Cortex of kidney (tissue), 1 donor: ENCODE measurements at places on chromosomes 5 and 9.

DNA sequence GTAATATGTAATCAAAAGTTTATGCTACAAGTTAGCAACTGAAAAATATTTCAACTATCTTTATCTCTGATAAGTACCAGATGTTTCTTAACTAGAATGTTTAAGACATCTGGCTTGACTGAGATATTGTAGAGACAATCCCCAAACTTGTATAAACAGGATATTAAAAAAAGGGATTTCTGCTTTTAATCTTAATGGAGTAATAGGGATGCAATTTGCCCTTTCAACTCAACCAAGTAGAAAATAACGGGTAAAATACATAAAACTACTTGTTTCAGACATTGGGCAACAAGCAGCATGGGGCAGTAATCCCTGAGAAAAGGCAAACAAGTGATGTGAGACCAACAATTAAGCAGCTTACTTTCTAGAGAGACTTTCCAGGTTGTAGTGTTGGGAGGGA is 9.4 kb upstream of the ADAMTS12 start:
- no peak for DNase-seq

GRCh38 chr5:69415584-69415958 is 655 bp downstream of the MARVELD2 start:
- no peak for DNase-seq

- DNase-seq: no peak
Measured at GRCh38 chr5:40150896-40151295, 528.8 kb upstream of the PTGER4 start.

- no peak for DNase-seq
Measured at GRCh38 chr5:129124608-129125007, 30.1 kb downstream of the ISOC1 start.

DNA sequence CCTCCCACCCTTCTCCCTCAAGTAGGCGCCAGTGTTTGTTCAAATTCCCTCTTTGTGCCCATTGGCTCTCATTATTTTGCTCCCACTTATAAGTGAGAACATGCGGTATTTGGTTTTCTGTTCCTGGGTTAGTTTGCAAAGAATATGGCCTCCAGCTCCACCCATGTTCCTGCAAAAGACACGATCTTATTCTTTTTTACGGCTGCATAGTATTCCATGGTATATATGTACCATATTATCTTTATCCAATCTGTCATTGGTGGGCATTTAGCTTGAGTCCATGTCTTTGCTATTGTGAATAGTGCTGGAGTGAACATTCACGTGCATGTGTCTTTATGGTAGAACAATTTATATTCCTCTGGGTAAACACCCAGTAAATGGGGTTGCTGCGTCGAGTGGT is 63.0 kb upstream of the OTULINL start:
- DNase-seq: no peak

GRCh38 chr5:168318240-168318639 is 26.8 kb downstream of the WWC1 start:
- DNase-seq: no peak

DNA sequence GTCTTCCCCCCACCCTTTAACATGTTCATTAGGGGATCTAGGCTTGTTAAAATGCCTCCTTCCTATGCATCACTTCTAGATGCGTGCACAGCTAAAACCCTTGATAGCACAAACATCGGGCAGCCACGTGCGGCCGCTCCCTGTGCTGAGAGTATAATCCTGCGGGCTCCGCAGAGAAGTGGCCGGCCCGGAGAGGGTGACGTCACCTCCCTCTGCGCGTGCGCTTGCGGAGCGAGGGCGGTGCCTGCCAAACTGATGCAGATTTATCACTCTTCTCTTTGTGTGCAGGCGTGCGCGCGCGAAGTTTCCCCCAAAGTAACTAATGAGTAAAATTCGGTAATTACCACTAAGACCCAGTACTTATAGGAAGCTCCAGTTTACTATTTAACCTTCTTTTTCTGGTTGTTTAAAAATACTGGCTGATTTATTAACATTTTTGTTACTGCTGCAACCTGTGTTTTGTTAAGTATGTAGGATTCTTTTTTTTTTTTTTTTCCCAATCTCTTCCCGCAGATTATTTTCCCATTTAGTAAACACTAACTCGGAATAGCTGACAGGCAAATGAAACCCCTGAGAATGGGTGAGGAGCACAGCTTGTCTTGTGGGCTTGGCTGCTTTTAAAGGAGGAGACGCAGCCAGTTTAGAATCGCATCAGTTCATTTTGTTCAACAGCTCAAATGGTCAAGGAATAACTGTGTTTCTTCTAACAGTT is 121.6 kb downstream of the TRIO start:
- DNase-seq: peak; percentile 42

GRCh38 chr5:140402258-140403074 is 833 bp downstream of the ANKHD1 start:
- DNase-seq: no peak

DNA sequence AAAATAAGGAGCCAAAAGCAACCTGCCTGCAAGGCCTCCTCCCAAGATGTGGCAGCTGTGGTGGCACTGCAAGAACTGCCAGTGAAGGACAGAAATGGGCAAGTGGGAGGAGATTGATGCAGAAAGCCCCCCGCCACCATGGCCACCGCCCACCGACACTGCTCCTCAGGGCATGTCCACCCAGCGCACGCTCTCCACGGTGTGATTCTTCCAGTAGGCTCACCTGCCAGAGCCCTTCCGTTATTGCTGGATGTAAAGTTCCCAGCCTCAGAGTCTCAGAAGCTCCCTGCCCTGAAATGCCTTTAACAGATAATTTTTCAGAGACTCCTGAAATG is 155.2 kb upstream of the PHYKPL start:
- no peak for DNase-seq

- no peak for DNase-seq
Measured at GRCh38 chr5:141848744-141849414, 29.3 kb downstream of the PCDH1 start.

DNA sequence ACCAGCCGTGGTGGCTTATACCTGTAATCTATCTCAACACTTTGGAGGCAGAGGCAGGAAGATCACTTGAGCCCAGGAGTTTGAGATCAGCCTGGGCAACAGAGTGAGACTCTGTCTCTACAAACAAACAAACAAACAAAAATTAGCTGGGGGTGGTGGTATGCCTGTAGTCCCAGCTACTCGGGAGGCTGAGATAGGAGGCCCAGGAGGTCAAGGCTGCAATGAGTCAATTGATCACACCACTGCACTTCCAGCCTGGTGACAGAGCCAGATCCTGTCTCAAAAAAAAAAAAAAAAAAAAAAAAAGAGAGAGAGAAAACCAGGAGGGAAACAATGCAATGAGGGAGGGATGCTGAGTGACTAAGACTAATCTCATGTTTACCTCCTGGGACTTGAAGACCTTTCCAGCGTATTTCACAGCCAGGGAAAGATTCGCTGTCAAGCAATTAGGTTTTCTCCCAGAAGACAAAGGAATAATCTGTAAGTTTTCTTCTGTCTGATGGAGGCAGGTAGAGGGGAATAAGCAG is 51.1 kb upstream of the MIER3 start:
- no peak for DNase-seq

- DNase-seq: no peak
Measured at GRCh38 chr5:132237141-132237540, 9.5 kb upstream of the P4HA2 start.

DNA sequence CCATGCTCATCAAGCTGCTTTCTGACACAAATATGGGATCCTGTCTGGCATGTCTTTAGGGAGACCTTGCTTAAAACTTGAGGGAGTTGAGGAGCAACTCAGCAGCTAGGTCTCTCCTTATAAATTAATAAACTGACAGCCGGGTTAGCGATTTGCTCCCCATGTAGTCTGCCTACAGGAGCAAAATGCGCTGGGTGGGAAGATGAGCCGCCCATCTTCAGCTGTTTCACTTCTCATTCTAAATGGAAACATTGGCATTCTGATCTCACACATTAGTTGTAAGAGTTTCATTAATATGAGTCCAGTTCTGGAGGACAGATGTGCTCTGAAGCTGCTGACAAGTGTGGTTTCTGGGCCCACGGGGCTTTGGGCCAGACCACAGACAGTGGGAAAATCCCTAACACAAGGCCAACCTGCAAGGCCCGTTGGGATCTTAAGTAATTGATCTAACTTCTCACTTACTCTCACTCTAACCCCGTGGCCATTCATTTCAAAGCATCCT is 197.0 kb downstream of the MCTP1 start:
- DNase-seq: no peak

GRCh38 chr9:121562301-121562700 is 62.7 kb upstream of the GGTA1 start:
- no peak for DNase-seq

- DNase-seq: no peak
Measured at GRCh38 chr9:91199739-91200497, 161.8 kb downstream of the AUH start.

GRCh38 chr5:136631186-136631585 is 265.8 kb upstream of the TRPC7 start:
- no peak for DNase-seq
